Activated CD8-positive, alpha-beta memory T cell treated with anti-CD3 and anti-CD28 coated beads for 24 hours (primary cell): ENCODE measurements at places on chromosomes 3 and 15.

DNA sequence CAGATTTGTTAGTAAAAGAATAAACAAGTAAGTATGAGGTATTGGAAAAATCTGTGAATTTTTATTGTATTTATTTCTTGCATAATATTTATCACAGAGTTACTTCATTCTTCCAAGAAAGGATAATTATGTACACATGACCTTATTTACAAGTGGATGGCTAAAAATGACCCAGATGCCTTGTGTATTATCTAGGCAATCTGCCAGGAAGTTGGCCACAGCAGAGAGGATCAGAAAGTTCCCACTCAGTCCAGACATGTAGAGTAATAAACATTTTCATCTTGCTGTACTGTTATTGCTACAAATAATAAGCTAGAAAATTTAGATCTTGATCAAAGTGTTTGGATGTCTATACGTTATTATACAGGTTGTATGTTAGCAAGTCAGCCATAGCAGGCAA is 317.1 kb downstream of the EPHA6 start:
- DNase-seq, result no peak

- no peak for DNase-seq
Observed at GRCh38 chr3:48855681-48856447, 8.2 kb upstream of the PRKAR2A start.

GRCh38 chr3:49378249-49378895 is 20.2 kb upstream of the GPX1 start:
- no peak for DNase-seq

DNA sequence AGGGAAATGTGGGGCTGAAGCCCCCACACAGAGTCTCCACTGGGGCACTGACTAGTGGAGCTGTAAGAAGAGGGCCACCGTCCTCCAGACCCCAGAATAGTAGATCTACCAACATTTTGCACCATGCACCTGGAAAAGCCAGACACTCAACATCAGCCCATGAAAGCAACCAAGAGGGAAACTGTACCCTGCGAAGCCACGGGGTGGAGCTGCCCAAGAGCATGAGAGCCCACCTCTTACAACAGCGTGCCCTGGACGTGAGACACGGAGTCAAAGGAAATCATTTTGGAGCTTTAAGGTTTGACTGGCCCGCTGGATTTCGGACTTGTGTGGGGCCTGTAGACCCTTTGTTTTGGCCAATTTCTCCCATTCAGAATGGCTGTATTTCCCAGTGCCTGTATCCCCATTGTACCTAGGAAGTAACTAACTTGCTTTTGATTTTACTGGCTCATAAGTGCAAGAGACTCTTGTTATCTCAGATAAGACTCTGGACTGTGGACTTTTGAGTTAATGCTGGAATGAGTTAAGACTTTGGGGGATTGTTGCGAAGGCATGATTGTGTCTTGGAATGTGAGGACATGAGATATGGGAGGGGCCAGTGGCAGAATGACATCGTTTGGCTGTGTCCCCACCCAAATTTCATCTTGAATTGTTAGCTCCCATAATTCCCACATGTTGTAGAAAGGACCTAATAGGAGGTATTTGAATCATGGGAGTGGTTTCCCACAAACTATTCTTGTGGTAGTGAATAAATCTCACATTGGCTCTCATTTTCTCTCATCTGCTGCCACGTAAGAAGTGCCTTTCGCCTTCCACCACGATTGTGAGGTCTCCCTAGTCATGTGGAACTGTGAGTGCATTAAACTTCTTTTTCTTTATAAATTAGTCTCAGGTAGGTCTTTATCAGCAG is 105.8 kb downstream of the CBLB start:
- DNase-seq, result no peak

- peak; percentile 76 for DNase-seq
Observed at GRCh38 chr15:84982301-84982920, 755 bp downstream of the PDE8A start.

DNA sequence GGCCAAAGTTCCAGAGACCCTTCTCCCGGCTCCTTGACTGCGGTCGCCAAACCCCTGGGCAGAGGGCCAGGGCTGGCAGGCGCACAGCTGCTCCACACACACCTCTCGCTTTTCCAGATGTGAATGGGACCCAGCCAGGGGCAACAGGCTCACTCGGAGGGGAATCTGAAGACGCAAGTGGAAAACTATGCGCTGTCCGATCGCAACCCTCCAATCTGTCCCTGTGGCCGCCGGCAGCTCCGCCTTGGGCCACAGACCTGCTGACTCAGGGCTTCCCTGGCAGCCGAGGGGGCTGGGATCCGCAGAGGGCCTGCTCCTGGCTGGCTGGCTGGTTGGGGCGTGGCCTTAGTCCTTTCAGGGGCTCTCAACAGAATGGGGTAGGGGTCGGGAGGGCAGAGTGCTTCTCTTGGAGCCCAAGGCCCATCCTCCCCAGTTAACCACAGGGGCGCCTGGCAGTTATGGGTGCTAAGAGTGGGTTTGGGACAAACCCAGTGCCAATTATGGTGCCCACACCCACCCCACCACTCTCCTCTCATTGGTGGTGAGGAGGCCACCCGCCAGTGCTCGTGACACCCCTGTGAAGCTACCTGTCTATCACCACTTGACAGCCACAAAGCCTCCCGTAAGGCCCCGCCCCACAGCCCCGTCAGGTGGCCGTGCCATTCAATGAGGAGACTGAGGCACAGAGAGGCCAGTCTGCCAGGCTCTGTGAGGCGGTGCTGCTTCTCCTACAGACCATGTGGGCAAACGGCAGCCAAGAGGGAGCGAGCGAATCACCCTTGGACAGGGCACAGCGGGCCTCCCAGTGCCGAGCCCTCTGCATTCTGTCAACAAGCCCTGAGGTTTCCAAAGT is 53.8 kb downstream of the IQSEC1 start:
- DNase-seq, result no peak

DNA sequence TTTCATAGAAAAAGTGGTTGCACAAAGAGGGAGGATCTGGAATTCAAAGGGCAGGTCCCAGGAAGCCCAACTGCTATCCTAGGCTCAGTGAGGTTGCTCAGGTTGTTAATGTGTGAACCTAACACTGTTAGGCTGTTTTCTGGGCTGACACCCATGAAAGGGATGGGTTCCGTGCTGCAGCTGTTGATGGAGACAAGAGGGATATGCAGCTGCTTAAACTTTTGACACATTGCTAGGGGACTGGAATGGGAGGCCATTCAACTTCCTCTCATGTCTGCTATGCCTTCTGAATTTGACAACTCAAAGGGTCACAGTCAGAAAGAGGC is 198.0 kb upstream of the NR2E3 start:
- no peak for DNase-seq

GRCh38 chr15:79673416-79674123 is 223.2 kb downstream of the MTHFS start:
- DNase-seq, result no peak

DNA sequence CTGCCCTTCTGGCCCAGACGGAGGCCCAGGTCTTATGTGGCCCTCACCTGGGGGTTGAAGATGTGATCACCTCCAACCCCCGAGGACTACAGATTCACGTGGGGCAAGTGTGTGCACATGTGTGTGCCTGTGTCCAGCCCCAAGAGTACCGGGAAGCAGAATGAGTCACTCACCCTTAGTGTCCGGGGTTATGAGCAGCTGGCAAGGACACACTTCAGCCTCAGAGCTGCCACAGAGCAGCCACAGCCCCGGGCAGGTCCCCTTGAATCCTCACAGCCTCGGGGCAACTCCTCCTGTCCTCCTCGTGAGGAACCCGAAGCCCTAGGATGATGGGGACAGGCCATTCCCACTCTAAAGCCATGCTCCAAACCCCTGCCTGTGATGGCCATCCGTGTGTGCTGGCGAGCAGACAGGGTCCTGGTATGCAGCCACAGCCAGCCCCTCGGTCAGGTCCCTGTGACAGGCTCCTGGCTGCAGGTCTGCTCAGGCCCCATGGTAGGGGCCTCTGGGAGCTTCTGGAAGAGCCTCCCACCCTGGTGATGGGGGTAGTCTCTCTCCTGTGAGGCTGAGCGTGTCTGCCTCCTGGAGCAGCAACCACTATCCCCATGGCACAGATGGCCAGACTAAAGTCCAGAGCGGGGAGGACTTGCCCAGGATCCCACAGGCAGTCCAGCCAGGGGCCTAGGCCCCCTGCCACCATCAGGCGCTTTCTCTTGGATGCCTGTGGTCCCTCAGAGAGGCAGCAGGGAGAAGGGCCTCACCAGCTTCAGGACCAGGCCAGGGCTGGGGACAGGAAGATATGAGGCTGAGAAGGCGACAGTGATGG is 852 bp downstream of the STAB1 start:
- DNase-seq, result no peak

DNA sequence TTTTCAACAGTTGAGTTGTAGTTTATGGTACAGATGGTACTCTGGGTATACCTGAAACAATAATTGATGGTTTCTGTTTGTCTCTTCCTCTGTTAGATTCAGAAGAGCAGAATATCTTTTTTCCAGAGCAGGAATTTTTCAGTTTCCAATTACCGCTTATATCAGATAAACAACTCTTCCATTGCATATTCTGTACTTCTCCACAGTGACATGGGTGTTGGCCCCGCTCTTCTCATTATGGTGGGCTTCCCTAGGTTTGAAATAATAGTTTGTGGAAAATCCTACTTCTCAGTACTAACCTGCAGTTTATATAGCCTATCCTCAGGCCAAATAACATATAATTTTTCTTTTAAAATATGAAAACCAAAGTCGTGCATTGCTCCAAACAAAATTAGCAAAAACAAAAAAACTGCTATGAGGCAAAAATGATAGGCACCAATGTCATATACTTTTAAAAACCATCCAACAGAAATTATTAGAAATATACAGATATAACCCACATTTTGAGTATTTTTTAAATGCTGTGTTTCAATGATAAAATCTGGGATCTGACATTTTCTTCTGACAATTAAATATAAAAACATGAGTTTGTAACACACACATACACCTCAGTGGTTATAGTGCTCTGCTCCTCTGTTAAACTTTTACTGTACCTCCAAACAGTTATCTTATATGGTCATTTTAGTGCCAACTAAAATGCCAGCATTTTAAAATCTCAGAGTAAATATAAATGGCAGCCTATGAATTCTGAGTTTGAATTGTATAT is 56.8 kb downstream of the CMSS1 start:
- no peak for DNase-seq

- DNase-seq, result no peak
Observed at GRCh38 chr3:194286375-194287146, 64.6 kb downstream of the CPN2 start.

- DNase-seq, result no peak
Observed at GRCh38 chr3:45962033-45962432, 18.8 kb downstream of the CXCR6 start.

DNA sequence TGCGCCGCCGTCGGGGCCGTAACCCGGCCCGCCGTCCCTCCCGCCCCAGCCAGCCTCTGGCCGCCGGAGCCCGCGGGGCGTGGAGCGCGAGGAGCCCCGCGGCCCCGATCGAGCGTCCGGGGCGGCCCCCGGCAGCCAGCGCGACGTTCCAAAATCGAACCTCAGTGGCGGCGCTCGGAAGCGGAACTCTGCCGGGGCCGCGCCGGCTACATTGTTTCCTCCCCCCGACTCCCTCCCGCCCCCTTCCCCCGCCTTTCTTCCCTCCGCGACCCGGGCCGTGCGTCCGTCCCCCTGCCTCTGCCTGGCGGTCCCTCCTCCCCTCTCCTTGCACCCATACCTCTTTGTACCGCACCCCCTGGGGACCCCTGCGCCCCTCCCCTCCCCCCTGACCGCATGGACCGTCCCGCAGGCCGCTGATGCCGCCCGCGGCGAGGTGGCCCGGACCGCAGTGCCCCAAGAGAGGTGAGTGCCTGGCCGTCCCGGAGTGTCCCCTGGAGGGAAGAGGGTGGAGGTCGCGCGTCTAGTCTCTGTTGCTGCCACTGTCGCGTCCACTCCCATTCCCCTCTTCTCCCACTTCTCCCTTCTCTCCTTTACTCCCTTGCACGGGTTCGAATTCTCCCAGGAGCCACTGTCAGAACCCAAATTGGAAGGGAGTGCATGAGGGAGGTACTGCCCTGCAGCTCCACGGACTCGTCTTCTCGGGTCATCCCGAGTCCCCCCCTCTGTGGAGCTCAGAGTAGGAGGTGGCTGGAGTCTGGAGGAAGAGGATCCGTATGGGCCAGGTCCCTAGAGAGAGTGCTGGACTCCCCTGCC is 585 bp downstream of the CSK start:
- peak; percentile 80 for DNase-seq

DNA sequence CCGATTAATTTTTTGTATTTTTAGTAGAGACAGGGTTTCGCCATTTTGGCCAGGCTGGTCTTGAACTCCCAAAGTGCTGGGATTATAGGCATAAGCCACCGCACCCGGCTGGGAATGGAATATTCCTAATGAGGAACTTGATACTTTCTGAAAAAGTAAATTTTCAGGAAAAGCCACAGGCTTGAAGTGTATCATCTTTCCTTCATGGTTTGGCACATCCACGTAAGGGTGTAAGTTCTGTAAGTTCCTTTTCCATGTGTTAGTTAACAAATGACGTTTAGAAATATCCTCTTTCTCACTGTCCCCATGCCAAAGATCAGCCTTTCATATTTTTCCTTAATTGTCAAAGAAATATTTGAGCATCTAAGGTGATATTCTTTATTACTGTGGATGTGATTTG is 24.9 kb downstream of the TMEM45A start:
- no peak for DNase-seq

DNA sequence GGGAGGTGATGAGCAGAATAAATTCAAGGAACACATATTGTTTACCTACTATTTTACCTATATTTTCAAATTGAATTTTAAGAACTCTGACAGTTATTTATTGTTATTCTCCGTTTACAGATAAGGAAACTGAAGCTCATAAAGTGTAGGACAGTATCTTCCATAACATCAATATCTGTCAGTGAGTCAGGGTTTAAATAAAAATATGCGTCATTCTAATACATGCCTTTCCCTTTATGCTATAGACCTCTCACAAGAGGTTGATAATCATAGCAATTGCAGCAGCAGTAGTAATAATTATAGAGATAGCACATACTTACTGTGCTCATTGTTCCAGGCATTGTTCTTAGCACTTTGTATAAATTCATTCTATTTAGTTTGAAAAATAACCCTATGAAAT is 101.1 kb downstream of the EPHA6 start:
- no peak for DNase-seq

- DNase-seq, result peak; percentile 67
Observed at GRCh38 chr15:55742498-55742926, 440 bp downstream of the PRTG start.

GRCh38 chr3:134974624-134975023 is 179.6 kb downstream of the EPHB1 start:
- DNase-seq, result no peak

- no peak for DNase-seq
Observed at GRCh38 chr15:89117790-89118189, 29.5 kb downstream of the ABHD2 start.

DNA sequence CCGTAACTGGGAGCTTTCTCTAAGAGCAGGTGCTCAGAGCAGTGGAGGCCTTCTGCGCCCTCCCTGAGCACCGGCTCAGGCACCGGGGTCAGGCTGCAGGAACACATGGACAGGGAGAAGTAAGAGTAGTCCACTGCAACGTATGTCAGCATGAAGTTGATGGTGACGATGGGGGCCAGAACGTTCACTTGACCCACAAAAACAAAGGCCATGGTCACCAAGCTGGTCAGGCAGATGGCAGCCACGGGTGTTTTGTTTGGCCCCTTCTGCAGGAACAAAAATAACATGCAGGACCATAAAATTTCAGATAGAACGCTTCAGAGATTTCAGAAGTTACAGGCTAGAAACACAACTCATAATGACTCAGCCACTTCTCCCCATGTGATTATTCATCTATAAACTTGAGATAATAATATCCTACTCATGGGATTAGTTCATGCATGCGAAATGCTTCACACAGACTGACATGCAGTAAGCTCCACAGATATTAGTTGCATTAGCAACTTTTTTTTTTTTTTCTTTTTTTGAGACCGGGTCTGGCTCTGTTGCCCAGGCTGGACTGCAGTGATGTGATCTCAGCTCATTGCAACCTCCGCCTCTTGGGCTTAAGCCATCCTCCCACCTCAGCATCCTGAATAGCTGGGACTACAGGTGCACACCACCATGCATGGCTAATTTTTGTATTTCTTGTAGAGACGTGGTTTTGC is 52.2 kb upstream of the HEG1 start:
- no peak for DNase-seq
